Hepatocyte (in vitro differentiated cells): ENCODE measurements at places on chromosomes 3 and 15. TPM values are rescaled to one million over a fixed set of nuclear protein-coding genes. Genes with fewer than 3 reads are reported as not detected.

The JMJD7 gene
- total RNA-seq: 14.1 and 14.4 TPM in 2 replicates

GRCh38 chr3:139695426-139696313, 17.9 kb upstream of the NMNAT3 start:
- H3K36me3 ChIP-seq: no peaks in the 10 kb centered on the region
- H3K4me3 ChIP-seq: no peak overlapping the region
- no peak for DNase-seq
- H3K4me1 ChIP-seq: no peaks in the 10 kb centered on the region

GRCh38 chr3:80580146-80580545, 812.3 kb upstream of the ROBO1 start:
- H3K4me1 ChIP-seq: no peaks in the 10 kb centered on the region
- no peak for DNase-seq
- H3K4me3 ChIP-seq: no peak overlapping the region
- no peaks in the 10 kb centered on the region for H3K36me3 ChIP-seq

- no peak overlapping the region for H3K27ac ChIP-seq
- H3K4me3 ChIP-seq: no peak overlapping the region
- H3K4me1 ChIP-seq: no peaks in the 10 kb centered on the region
- no peaks in the 10 kb centered on the region for H3K27me3 ChIP-seq
These were observed 11.3 kb downstream of the EXOSC7 start for GRCh38 chr3:44987332-44987731.

GRCh38 chr15:63189941-63190768, 749 bp downstream of the RAB8B start:
- peak overlapping the region; percentile 83 for H3K4me3 ChIP-seq
- DNase-seq: no peak
- H3K36me3 ChIP-seq: no peaks in the 10 kb centered on the region
- peak overlapping the region; percentile 86 for H3K27ac ChIP-seq
- no peaks in the 10 kb centered on the region for H3K27me3 ChIP-seq
- peaks cover 6% of the 10 kb centered on the region for H3K4me1 ChIP-seq

DNA sequence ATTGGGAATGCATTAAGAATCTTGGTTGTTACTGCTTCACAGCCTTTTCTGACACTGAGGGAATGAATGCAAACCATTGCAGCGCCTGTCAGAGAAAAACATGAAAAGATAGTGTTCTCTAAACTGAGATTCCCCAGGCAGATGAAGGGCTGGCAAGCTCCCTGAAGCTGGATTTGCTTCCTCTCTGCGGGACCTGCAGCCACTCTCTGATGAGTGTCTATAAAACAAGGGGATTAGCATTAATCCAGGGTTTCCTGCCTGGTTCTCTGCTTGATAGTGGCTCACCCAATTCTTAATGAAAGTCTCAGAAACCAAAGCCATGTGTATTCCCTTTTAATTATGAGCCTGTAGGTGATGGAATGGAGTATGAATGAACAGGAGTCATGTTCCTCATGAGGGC, 344.3 kb upstream of the UMPS start:
- no peak overlapping the region for H3K27ac ChIP-seq
- peaks cover 3% of the 10 kb centered on the region for H3K4me1 ChIP-seq
- H3K4me3 ChIP-seq: no peak overlapping the region

The SMCO1 gene
- not detected in 2 replicates for total RNA-seq

DNA sequence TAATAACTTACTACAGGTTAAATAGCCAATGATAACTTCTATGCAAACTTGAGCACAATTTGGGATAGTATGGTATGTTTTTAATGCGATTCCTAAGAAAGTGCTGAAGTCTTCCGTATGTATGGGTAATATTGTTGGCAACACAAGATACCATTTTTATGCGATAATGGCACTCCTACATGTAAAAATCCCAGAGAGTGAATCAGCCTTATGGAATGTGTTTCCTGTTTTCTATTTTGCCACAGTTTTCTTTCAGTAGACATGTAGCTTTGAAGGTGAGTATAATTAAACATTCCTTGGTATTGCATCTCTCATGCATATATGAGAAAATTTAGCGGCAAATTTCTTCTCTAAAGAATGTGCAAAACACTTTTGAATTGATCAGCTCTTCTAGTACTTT, 396.8 kb upstream of the AZI2 start:
- no peaks in the 10 kb centered on the region for H3K4me1 ChIP-seq
- no peaks in the 10 kb centered on the region for H3K36me3 ChIP-seq
- H3K27me3 ChIP-seq: no peaks in the 10 kb centered on the region
- no peak overlapping the region for H3K4me3 ChIP-seq

The TRPC1 gene
- total RNA-seq: 7.9 and 12.6 TPM in 2 replicates

The SLC28A1 gene
- 2.7 and 3.0 TPM in 2 replicates for total RNA-seq

- H3K4me1 ChIP-seq: no peaks in the 10 kb centered on the region
- H3K27me3 ChIP-seq: no peaks in the 10 kb centered on the region
- H3K36me3 ChIP-seq: no peaks in the 10 kb centered on the region
- H3K4me3 ChIP-seq: no peak overlapping the region
- no peak for DNase-seq
These were observed 21.6 kb downstream of the RLBP1 start for GRCh38 chr15:89199746-89200145.

DNA sequence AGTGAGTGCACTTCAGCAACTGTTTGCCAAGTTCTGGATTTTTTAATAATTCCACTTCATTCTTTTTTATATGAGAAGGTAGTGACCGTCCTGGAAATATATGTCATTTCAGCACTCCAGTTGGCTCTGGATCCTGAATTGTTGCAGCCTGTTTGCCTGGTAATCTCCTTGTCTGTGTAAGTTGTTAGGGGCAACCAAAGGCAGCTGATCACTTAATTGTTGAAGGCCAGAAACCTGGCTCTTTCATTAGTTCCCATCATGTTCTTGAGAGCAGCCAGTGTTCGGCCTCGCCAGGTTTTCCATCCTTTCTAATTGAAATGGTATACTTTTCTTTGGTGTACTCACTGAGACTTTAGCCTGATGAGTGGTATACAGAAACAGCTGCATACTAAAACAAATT, 168.6 kb downstream of the SOX2 start:
- H3K36me3 ChIP-seq: no peaks in the 10 kb centered on the region
- H3K27me3 ChIP-seq: no peaks in the 10 kb centered on the region
- H3K4me3 ChIP-seq: no peak overlapping the region
- no peak overlapping the region for H3K27ac ChIP-seq
- no peak for DNase-seq
- H3K4me1 ChIP-seq: no peaks in the 10 kb centered on the region

The RPP25 gene
- total RNA-seq: 22.7 and 23.4 TPM in 2 replicates

DNA sequence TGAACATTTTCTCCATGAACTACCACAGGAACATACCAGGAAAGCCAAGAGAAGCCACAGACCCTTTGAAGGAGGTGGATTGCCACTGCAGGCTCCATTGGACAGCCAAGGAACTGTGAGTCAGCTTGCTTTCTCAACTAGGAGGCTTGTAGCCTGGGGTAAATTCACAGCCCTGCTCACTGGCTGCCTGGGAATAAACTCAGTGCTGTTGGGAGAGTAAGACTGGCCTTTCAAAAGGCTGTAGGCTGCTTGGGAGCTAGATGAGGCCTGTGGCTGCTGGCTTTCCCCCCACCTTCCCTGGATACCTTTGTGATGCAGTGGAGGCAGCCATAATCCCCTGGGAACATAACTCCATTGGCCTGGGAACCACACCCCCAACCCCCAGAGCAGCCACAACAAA, 223.5 kb upstream of the RBMS3 start:
- H3K4me1 ChIP-seq: no peaks in the 10 kb centered on the region
- H3K4me3 ChIP-seq: no peak overlapping the region
- no peak overlapping the region for H3K27ac ChIP-seq
- no peak for DNase-seq
- no peaks in the 10 kb centered on the region for H3K36me3 ChIP-seq

The SLC9C1 gene
- total RNA-seq: 0.03 and 0.72 TPM in 2 replicates

DNA sequence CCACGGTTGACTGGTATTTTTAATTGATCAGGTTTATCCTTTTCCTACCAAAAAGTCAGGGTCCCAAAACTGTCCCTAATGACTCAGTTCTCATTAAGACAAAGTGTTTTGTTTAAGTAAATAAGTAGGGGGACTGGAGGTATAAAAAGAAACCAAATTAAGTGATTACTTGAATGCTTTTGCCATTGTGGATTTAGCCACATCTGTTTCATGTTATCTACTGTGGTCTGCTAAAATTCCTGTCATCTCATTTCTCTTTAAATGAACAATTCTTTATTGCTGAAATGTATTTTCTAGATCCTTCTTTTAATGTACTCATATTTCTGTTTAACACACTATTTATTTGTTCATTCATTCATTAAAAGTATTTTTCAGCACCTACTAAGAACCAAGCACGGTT, 625.9 kb upstream of the ADAMTS9 start:
- no peak overlapping the region for H3K4me3 ChIP-seq
- no peaks in the 10 kb centered on the region for H3K4me1 ChIP-seq
- H3K27me3 ChIP-seq: no peaks in the 10 kb centered on the region
- no peak for DNase-seq
- H3K36me3 ChIP-seq: no peaks in the 10 kb centered on the region
- no peak overlapping the region for H3K27ac ChIP-seq

DNA sequence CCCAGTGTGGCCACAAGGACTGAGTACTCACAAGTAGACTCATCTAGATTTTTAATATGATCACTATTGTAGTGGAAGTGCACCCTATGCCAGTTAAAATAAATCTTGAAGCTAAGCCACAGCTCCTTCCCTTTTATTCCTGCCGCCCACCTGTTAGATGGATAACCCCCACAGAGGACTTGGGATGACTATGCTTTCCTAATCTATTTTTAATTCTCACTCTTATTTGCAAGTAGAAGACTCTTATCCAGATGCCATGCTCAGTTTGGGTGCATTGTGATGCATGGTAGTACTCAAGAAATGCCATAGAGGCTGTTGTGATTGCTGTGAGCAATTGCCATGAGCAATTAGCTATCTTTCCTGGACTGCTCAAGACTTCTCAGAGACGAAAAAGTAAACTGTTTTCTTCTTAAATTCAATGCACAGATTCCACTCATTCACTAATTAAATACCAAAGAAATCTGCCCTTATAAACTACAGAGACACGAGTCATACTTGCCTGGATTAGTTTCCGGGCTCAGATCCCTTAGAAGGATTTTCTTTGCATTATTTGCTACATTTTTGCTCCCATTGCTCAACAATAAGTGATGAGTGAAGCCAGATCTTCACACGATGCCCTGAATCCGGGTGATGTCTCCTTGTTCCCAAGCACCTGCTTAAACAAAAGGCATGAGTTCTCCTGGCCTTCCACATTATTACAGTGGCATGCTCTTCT, 472.1 kb downstream of the SOX2 start:
- H3K4me1 ChIP-seq: peaks cover 25% of the 10 kb centered on the region
- no peaks in the 10 kb centered on the region for H3K36me3 ChIP-seq
- H3K27me3 ChIP-seq: no peaks in the 10 kb centered on the region

The WDR93 gene
- total RNA-seq: 0.13 TPM in 1 of 2 replicates, not detected in the other
